ENCODE measurements at places on chromosomes 4 and X.

DNA sequence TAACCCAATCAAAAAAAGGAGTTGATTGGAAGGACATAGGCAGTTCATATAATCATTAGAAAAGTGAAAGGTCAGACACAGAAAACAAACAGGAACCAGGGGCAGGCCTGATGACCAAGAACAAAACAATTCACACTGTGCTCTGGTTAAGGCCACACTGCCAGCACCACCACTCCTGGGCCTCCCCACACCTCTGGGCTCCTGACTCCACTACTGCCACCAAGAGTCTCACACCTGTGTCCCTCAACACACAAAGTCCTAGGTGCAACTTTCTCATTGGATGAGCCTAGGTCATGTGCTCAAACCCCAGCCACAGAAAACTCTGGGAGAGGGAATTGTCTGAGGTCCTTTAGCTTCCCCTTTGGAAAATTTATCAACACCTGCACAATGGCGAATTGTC lies 11.1 kb upstream of the FAM9C start:
- DNase-seq, result no peak
- H3K36me3 ChIP-seq, result no peaks in the 10 kb centered on the region
- no peak overlapping the region for H3K4me3 ChIP-seq
- H3K4me1 ChIP-seq, result peaks cover 64% of the 10 kb centered on the region
- no peaks in the 10 kb centered on the region for H3K27me3 ChIP-seq

DNA sequence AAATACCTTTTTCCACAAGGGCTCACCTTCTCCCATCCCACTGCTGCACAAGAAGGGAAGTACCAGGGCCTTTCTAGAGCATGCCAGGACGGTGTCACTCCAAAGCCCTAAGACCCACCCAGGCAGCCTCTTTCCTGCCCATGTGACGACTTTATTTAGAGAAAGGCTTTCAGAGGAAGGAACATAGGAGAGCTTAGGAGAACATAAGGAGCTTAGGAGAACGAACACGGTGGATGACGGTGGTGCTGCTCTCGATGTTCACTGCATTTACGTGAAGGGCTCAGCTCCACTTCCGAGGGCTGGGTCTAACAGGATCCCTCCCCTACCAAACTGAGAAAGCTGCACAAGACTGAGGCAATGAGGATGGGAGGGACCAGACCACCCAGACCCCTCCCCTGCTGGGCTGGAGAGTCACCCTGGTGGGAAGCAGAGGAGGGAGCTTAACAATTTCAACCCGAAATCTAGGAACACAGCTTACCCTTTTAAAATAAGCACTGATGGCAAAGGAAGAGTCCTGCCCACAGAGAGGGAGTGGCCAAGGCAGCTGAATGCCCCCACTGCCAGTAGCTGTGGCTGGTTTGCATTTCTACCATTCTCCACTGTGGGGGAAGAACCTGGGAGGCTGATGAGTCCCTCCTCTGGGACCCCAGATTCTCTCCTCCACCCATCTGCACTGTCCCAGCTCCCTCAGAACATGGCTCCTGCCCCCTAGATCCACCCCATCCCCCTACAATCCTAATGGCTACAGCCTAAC lies 29.8 kb downstream of the ZFYVE28 start:
- peaks cover 36% of the 10 kb centered on the region for H3K4me1 ChIP-seq
- no peak overlapping the region for H3K27ac ChIP-seq
- no peak for DNase-seq
- no peak overlapping the region for H3K4me3 ChIP-seq

- DNase-seq, result no peak
- H3K36me3 ChIP-seq, result no peaks in the 10 kb centered on the region
- H3K4me3 ChIP-seq, result no peak overlapping the region
Measured at GRCh38 chrX:56125946-56126345, 106.2 kb upstream of the KLF8 start.

- H3K27ac ChIP-seq, result no peak overlapping the region
- no peaks in the 10 kb centered on the region for H3K4me1 ChIP-seq
- no peak for DNase-seq
- H3K4me3 ChIP-seq, result no peak overlapping the region
Measured at GRCh38 chrX:23514082-23514481, 153.2 kb upstream of the PRDX4 start.

- no peak for DNase-seq
- H3K4me1 ChIP-seq, result no peaks in the 10 kb centered on the region
- no peak overlapping the region for H3K4me3 ChIP-seq
- H3K27me3 ChIP-seq, result peaks cover 30% of the 10 kb centered on the region
- H3K27ac ChIP-seq, result no peak overlapping the region
- no peaks in the 10 kb centered on the region for H3K36me3 ChIP-seq
Measured at GRCh38 chr4:110609044-110609750, 13.7 kb downstream of the PITX2 start.

DNA sequence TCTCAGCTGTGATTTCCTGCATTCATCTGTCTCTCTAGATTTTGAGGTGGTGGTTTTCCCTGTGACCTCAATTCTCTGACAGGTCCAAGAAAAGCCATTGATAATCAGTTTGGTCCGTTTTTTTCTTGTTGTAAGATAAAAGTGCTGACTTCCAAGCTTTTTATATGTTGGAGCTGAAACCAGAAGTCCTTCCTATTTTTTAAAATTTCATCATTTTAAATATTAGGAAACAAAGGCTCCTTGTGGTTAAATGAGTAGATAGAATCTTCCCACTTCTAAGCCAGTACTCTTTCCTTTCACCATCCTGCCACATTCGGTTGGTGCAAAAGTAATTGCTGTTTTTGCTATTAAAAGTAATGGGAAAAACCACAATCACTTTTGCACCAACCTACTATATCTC lies 18.3 kb downstream of the RNF175 start:
- DNase-seq, result no peak
- H3K27ac ChIP-seq, result no peak overlapping the region
- H3K27me3 ChIP-seq, result no peaks in the 10 kb centered on the region
- H3K36me3 ChIP-seq, result no peaks in the 10 kb centered on the region
- H3K4me3 ChIP-seq, result no peak overlapping the region
- H3K4me1 ChIP-seq, result no peaks in the 10 kb centered on the region

DNA sequence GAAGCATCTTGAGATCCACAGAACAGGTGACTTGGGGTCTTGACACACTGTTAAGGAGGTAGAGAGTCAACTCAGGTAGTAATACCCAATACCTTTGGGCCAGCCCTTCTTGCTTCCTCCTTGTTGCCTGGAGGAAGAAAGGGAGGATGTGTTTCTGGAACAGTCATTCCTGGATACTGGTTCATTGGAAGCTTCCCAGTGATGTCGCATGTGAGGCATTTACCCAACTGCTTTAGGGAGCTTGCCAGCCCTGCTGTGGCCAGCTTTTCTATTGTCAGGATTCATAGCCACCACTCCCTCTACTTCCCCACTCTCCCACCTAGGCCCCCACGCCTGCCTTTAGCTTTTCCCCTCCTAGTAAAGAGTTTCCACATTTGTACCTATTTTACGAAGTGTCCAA lies 310.3 kb upstream of the PRPS2 start:
- no peak overlapping the region for H3K27ac ChIP-seq
- no peak for DNase-seq
- no peaks in the 10 kb centered on the region for H3K4me1 ChIP-seq
- H3K4me3 ChIP-seq, result no peak overlapping the region
- no peaks in the 10 kb centered on the region for H3K36me3 ChIP-seq

- no peaks in the 10 kb centered on the region for H3K27me3 ChIP-seq
- H3K4me1 ChIP-seq, result no peaks in the 10 kb centered on the region
- H3K36me3 ChIP-seq, result no peaks in the 10 kb centered on the region
- no peak for DNase-seq
- no peak overlapping the region for H3K4me3 ChIP-seq
Measured at GRCh38 chr4:182063651-182064050, 179.6 kb upstream of the TENM3 start.

DNA sequence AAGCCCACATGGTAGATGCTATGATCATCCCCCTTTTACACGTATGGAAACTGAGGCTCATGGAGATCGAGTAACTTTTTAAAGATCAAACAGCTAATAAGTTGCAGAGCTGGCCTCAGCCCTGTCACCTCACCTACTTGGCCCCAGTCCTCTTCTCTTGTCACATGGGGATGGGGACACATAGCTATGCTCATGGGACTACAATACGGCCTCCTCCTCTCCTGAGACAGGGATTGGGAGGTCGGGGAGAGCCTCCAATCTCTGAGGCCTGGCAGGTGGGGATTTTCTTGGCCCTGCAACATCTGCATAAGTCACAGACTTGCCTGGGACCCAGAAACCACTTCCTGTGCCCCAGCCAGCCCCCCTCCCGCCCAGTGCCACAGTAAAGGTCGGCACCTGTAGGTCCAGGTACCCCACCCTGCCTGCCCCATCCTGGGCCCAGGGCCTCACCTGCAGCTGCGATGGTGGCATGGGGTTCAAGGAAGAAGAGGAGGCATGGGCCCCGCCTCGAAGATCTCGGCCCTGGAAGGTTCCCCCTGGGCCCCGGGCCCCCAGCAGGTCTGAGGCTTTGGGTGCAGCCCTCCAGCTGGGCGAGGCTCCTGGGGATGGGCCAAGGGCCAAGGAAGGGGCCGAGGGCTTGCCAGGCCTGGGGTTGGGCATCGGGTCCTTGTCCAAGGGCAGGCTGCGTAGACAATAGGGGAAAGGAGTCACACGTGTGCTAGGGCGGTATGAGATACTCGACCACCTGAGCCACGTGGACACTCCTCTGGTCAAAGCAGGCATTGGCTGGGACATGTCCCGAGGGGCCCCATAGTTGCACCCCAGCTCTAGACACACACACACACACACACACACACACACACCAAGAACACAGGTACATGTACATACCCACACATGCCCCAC lies 6.4 kb downstream of the FOXP3 start:
- H3K4me1 ChIP-seq, result peaks cover 43% of the 10 kb centered on the region
- H3K27me3 ChIP-seq, result no peaks in the 10 kb centered on the region
- no peak overlapping the region for H3K4me3 ChIP-seq
- H3K36me3 ChIP-seq, result no peaks in the 10 kb centered on the region
- peak overlapping the region; percentile 38 for H3K27ac ChIP-seq

All from CD4-positive, alpha-beta memory T cell (primary cell).